NT2/D1 (cell line): ENCODE measurements at places on chromosomes 2 and 18.

- no peak for DNase-seq
These were observed 792.8 kb upstream of the LRRTM1 start for GRCh38 chr2:81097361-81097760.

- no peak for DNase-seq
These were observed 45.2 kb upstream of the TTR start for GRCh38 chr18:31546476-31546875.

DNA sequence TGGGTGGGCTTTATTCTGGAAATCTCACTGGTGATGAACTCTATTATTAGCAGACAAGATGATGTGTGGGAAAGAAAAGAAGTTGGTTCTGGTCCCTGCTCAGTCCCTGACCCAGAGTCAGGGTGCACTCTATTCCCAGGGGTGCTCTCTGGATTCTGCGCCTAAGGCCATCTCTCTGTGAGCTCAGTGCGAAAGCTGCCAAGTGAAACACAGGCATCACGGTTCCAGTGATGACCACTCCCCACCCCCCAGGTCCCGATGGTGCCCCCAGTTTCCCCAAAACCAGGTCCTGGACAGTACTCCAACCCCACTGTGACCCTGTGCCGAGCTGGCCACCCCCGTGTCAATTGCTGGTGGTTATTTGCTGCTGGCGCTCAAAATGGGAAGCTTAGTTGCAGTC lies 30.1 kb downstream of the RHOB start:
- no peak for DNase-seq

DNA sequence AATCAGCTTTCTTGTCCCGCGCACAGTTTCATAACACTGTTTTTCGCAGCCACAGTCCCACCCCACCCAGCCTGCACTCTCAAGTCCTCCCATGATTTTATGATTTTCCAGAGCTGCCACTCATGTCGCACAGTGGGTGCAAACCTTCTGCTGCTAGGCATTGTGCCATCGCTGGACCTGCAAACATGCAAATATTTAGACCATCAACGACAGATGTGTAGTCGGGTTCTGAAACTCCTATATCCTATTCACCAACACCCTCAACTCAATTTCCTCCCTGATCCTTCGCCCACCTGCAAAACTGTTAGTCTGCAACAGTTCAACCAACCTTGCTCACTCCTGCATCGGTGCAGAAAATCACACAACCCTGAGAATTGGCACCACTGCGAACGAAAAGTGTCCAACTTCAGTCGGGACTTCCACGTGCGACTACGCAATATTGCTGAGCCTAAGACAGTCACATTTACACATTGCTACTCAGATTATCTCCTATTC lies 871 bp upstream of the ALS2 start:
- no peak for DNase-seq

- DNase-seq = no peak
These were observed 773 bp downstream of the CMPK2 start for GRCh38 chr2:6864923-6865345.

DNA sequence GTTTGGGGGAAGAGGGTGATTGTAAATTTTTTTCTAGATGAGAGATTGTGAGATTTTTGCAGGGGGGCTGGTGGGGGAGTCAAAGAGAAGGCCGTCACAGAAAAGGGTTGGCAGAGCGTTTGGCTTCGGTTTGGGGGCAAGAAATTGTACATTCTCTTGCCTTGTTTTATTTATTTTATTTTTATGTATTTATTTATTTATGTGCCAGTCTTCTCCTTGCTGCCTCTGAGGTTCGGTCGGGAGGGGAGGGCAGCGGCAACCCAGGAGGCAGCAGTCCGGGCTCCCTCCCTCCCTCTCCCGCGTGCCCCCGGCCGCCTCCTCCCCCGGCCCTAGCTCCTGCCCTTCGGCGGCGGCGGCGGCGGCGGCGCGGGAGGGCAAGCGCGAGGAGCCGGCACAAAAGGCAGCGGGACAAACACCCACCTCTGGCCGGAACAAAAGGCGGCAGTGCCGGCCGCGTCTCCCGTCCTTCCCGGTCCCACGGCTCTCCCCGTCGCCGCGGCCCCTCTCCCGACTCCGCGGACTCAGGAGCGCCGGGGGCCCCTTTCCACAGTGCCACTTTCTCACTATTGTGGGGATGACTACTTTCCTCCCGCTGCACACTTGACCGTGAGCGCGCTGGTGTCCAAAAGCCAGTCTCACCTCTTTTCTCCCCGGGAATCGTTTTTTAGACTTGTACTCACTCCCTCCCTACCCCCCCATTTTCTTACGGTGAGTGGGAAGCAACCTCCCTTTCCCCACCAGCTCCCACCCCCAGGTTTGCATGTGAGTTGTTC lies 1.2 kb downstream of the BCL11A start:
- no peak for DNase-seq
